ENCODE measurements at places on chromosomes 1 and 21.

- no peak for DNase-seq
These were observed 39.7 kb downstream of the SIM2 start for GRCh38 chr21:36738489-36739126.

DNA sequence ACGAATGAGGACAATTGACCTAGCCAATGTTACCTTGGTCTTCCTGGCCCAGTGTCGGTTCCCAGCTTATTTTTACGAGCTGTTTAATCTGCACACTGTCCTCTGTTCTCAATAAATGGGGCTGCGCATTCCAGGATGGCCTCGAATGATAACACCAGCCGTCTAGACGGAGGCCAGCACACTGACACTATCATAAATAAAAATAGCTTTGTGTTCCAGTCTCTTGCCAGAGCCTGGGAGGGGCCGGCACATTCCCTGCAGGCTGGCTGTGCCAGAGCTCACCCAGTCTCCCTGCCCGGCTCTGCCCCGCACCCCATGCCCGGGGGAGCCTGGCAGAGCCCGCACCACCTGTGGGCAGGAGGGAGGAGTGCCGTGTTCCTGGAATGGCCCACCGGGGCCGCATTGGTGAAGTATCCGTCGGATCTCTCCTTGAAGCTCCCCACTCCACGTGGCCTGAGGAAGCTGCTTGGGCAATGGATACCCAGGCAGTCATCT lies 92.1 kb downstream of the SPSB1 start:
- DNase-seq, result peak; percentile 30

GRCh38 chr1:6850537-6850936 lies 65.3 kb downstream of the CAMTA1 start:
- DNase-seq, result no peak

GRCh38 chr21:15247613-15248012 lies 182.8 kb upstream of the NRIP1 start:
- DNase-seq, result no peak

- DNase-seq, result no peak
These were observed 839.4 kb upstream of the ADAMTS5 start for GRCh38 chr21:27806281-27806680.

Measured in fibroblast of skin of scalp (primary cell).